ENCODE measurements at places on chromosomes 2 and 18.

- peak; percentile 32 for DNase-seq
Observed at GRCh38 chr2:10225291-10226037, 77.2 kb upstream of the HPCAL1 start.

GRCh38 chr2:224837066-224837465, 120.9 kb upstream of the CCDC195 start:
- no peak for DNase-seq

- DNase-seq = no peak
Observed at GRCh38 chr18:44508474-44508873, 172.2 kb upstream of the SETBP1 start.

- DNase-seq = peak; percentile 54
Observed at GRCh38 chr18:11859903-11860407, 8.7 kb downstream of the CHMP1B start.

- DNase-seq = no peak
Observed at GRCh38 chr2:226339616-226340015, 460.0 kb downstream of the IRS1 start.

- no peak for DNase-seq
Observed at GRCh38 chr2:9617749-9618148, 13.0 kb downstream of the YWHAQ start.

DNA sequence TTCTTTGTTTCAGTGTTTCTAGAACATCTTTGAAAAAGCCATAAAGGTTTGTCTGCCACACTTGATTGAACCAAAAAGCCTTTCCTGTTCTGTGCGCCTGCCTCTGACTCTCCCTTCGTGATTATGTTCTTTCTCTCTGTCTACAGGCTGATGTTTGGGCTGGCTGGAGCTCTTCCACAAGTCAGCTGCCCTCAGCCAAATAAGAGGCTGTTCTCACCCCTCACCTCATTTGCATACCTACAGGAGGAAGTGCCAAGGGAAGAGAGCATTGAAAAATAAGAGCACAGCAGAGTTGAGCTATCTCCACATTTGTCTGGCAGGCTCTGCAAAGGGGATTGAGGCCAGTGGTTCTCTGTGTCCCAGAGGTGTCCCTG, 15.8 kb downstream of the INPP5D start:
- no peak for DNase-seq

DNA sequence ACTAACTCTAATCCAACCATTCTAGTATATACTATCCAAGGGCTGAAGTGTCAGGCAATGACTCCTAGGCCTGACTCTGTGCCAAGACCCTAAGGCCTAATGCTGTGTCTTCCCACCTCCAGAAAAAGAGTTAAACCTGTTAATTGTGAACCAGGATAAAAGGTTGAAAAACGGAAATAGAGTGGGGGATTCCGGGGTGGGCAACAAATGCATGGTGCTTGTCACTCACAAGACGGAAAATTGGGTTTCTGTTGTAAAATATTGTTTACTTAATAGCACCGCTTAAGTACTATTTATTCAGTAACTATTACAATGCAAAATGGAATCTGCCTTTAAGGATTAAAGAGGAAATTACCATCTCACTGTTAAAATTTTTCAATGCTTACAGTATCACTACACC, 3.2 kb downstream of the STK17B start:
- no peak for DNase-seq

DNA sequence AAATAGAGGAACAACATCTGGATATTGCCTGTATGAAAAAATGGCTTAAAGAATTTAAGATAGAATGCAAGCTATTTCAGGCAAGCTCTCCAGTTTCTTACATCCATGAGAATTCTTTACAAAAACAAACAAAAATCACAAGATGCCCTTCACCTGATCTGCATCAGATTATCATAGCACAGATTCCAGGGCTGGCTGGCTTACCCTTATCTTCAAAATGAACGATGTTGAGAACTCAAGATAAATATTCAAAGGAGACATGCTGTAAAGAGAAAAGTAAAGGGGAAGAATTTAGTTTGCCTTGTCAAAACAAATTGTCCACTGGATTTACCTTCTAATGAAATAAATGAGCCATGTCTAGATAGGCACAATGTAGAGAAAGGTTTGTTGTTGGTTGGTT, 18.7 kb upstream of the SLC40A1 start:
- DNase-seq = no peak

DNA sequence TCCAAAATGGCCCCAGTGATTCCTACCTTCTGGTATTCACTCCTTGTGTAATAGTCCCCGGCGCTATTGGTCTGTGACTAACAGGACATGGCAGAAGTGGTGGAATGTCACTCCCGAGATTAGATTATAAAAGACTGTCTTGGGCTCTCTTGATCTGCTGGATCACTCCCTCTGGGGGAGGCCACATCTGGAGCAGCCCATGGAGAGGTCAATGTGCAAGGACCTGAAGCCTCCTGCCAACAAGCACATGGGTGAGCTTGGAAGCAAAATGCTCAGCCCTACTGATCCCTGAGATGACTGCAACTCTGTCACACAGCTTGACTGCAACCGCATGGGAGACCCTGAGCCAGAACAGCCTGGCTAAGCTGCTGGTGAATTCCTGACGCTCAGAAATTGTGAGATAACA, 94.3 kb upstream of the GLI2 start:
- DNase-seq = no peak

GRCh38 chr2:239021224-239021623, 173.3 kb downstream of the TWIST2 start:
- no peak for DNase-seq

DNA sequence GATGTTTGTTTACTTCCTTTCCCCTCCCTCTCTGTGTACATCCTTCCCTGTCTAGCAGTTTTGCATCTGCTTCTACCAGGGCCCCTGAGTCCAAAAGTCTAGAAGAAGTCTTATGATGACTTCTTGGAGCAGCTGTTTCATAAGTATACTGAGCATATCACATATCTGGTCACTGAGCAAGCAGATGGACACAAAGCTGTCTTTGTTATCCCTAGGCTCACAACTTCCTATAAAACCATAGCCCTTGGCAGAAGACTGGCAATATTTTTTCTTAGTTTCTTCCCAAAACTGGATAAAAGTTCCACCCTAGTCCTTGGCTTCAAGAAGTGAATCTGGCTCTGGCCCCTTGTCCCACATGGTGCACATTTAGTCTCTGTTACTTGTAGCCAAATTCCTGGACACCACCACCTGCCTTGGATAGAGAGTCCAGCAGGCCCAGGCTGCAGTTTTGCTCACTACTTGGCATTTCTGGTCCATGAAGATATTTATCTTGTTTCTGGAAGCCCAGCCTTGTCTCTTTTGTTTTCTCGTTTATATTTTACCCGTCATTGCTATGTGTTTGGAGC, 22.5 kb downstream of the THOC1 start:
- DNase-seq = no peak

DNA sequence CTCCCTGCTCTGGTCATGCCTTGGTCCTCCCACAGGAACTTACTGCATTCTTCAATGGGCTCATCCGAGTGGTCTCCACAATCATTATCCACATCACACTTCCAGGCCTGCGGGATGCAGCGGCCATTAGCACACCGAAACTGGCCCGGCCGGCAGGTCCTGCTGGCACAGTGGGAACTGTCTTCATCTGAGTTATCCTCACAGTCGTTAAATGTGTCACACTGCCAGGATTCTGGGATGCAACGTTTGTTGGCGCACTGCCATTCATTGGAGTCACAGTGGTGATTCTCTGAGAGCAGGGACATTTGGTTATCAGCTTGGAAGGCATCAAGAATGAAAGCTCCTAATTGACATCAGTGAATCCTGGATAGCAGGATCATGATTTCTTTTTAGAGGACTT, 104.5 kb downstream of the DHRS9 start:
- no peak for DNase-seq

DNA sequence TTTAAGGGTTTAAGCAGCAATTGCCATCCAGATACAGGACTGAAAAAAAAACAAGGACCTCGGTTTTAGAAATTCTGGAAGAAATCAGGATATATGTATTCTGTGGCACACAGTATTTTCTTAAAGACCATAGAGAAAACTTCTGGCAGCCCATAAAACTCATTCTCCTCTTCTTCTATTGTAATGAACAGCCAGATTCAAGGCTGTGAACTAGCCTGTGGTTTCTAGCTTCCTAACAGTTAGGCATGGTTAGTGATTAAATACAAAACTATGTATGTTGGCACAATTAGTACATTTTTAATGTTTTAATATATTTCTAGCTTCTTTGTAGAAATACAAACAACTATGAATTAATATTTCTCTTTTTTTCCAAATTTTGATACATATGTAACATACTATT, 555.7 kb downstream of the DSC3 start:
- no peak for DNase-seq

GRCh38 chr2:123693836-123694235, 331.3 kb upstream of the CNTNAP5 start:
- no peak for DNase-seq

DNA sequence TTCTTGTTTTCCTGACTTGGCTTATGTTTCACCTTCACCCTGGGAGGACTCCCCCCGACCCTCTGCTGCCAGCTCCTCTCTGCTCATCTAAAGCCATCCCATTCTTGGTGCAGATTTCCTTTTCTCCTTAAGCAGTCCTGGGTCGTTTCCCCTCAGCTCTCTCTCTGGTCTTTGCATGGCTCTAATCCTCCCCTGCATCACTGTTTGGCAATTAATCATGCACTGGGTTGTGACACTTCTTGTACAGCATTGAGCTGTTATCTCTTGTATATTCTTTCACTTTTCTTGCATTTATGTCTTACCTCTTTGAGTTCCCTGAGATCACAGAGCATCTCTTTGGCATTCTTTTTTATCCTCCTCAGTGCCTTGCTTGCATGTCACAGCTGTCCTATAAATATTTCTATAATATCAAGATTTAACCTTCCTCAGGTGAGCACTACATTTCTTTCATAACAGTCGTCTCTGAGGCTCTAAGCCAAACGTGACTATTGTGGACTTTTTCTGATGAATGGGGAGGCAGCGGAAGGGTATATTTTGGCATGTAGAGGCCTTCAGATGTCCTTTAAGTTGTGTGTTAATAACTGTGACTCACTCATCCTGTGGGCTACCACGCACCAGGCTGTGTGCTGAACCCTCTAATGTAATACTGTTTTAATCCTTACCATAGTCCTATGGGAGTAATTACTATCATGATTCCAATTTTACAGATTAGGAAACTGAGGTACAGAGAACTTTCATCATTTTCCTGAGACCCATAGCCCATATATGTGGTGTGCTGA, 507.5 kb downstream of the SLC4A3 start:
- DNase-seq = no peak

DNA sequence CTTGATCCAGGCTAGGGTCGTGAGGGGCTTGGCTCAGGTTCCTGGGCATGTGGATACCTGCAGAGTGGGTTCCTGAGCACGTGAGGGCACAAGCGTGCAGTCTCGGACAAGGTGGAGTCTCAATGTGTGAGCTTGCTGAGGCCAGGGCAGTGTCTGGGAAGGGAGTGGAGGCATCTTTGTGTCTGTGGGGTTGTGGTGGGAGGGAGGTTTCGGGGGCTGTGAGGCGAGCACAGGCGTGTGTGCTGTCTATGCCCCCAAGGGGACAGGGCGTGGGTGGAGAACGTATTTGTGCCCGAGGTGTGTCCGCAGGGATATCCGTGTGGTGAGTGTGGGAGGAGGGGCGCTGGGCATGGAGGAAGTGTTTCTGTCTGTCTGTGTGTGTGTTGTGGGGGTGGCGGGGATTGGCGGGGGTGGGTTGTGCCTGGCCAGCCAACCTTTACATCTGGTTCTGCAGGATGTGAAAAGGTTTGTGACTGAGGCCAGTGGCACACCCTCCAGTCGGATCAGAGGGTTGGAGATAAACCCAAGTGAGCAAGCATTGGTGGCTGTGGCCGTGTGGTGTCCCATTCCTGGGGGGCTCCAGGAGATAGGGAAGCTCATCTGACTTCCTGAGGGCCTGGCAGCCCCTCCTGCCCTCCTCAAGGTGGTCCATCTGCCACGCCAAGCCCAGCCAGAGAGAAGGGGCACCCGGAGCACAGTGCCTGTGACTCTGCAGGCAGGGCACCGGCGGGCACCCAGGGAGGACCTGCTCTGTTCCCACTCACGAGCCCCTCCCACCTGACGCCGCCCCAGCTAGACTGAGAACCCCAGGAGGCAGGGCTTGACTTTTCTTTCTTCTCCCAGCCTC, 57.1 kb downstream of the ZFP36L2 start:
- DNase-seq = peak; percentile 84

DNA sequence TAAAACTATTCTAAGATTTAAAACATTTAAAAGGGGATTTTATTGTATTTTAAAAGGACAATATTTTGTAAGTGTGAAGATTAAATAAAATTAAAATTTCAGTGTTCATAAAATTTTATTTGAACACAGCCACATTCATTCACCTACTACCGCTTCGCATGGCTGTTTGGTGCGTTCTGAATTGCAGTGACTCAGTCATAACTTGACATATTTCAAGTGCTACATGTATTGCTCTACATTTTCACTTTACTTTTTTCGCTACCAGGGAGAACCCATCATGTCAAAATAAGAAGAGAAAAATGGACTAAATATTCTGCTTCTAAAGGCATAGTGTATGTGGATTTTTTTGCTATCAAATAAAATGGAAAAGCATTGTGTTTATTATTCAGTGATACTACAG, 8.7 kb downstream of the PTH2R start:
- no peak for DNase-seq

DNA sequence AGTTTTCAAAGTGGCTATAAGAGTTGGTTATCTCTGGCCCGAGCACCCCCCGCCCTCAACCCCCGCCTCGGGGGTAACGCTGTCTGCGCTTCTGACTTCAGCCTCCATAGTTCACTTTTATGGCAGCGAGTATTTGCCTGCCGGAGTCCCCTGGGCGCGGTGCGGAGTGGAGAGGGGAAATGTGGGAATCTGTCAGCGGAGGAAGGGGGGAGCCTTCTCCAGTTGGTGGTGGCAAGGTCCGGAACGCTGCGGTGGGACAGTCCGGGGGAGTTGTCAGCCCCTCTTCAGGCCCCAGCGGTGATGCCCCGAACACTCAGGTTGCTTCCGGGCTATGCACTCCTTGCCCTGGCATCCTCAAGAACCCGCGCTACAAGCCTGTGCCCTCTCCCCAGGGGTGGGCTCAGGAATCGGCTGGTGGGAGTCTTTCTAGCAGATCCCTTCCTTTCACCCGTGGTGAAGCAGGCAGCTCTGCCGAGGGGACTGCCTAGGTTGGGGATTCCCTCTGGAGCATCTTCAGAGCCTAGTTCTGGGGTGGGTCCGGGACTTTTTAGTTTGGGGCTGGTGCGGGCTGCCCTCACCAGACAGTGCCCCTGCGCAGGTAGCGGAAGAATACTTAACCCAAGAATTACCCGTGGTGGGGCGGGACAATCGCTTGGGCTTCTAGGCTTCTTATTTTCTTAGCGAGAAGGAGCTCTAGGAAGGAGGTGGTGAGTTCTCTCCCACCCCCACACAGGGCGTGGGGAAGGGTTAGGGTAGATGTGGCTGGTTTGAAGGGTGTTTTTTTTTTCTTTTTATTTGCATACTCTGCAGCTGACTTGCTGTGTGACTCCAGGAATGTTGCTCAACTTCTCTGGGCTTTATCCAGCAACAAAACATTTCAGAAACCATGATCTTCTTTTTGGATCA, 1.6 kb downstream of the ATOH8 start:
- no peak for DNase-seq

- DNase-seq = no peak
Observed at GRCh38 chr2:17242813-17243485, 275.3 kb downstream of the RAD51AP2 start.

- DNase-seq = no peak
Observed at GRCh38 chr2:108586631-108587030, 52.4 kb downstream of the LIMS1 start.

GRCh38 chr2:181790716-181791649, 100.5 kb upstream of the ITPRID2 start:
- no peak for DNase-seq

- no peak for DNase-seq
Observed at GRCh38 chr2:59149271-59149670, 908.1 kb upstream of the FANCL start.

- peak; percentile 78 for DNase-seq
Observed at GRCh38 chr2:61471905-61472805, 1.3 kb upstream of the USP34 start.

- DNase-seq = no peak
Observed at GRCh38 chr2:202278036-202278760, 12.6 kb downstream of the NOP58 start.
